ENCODE measurements at places on chromosomes 5 and 9.

- DNase-seq, result no peak
Observed at GRCh38 chr5:56760723-56761122, 54.6 kb upstream of the MAP3K1 start.

- no peak for DNase-seq
Observed at GRCh38 chr9:2634153-2634552, 12.6 kb downstream of the VLDLR start.

DNA sequence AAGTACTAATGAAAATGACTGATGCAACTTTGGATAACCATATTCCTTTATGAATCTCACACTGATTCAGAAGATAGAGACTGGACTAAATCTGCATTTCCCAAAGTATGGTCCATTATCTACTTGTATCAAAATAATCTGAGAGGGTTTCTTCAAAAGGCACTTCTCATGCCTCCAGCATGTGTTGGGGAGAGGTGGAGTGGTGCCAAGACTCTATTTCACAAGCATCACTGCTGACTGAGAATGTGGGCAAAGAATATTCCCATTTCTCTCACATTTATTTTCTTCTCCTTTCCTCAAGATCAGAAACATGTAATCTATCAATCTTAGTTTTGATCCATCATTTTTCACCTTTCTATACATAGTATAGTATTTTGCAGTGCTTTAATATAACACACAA, 135.4 kb downstream of the GABRB2 start:
- no peak for DNase-seq

GRCh38 chr9:79708541-79708940, 136.8 kb downstream of the TLE4 start:
- DNase-seq, result no peak

DNA sequence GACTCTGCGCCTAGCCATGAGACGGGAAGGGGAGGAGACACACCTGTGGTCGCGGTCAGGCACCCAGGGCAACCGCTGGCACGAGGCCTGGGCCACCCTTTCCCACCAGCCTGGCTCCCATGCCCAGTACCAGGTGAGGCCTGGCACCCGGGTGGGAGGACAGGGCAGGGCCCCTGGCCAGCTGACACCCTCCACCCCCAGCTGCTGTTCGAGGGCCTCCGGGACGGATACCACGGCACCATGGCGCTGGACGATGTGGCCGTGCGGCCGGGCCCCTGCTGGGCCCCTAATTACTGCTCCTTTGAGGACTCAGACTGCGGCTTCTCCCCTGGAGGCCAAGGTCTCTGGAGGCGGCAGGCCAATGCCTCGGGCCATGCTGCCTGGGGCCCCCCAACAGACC, 5.0 kb downstream of the MAMDC4 start:
- no peak for DNase-seq

- DNase-seq, result no peak
Observed at GRCh38 chr9:6212722-6213375, 2.8 kb upstream of the IL33 start.

GRCh38 chr9:35285731-35286130, 123.9 kb downstream of the UNC13B start:
- DNase-seq, result no peak
